ENCODE measurements at places on chromosomes 2 and 18.

DNA sequence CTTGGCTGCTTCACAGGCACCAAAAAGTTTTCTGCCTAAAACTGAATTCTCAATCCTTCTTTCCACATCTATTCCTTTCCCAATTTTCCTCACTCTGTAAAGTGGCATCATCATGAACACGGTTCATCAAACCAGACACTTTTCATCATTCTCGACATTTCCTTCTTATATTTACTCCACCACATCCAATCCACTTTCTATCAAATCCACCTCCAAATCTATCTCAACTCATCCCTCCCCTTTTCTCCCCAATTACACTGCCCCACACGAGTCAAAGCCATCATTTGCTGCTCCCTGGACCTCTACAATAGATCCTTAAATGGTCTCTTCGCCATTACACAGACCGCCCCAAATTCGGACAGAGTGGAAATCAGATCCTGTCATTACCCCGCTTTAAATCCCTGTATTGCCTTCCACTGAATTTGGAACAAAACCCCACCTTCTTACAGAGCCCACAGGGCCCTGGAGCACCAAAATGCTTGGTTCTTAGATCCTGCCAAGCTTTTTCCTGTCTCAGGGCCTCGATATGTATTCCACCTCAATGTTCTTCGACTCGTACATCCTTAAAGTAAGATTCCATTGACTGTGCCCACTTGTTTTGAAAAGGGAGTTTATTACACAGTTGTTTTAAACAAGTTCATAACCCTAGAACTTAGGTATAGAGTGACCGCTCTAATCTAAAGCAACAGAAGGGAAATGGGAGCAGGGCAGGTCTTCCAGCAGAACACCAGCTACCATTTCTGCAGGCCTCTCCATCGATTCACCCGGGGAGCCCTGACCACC, 856 bp downstream of the ACAA2 start:
- no peak for DNase-seq

DNA sequence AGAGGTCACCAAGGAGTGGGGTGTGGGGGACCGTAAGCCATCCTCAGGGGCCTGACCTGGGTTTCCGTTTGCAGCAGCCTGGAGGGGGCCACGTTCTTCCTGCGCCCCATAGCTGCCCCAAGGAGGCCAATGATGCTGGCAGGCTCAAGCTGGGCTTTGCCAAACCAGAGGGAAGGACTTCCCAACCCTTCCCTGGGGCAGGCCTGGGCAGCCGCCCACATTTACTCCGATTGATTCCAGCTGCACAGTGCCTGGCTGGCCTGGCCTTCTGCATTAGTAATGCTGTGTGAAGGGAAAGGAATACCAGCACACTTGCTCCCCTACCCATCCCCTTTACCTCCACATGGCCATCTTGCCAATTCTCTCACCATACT, 360.6 kb upstream of the SLC14A2 start:
- DNase-seq = no peak

DNA sequence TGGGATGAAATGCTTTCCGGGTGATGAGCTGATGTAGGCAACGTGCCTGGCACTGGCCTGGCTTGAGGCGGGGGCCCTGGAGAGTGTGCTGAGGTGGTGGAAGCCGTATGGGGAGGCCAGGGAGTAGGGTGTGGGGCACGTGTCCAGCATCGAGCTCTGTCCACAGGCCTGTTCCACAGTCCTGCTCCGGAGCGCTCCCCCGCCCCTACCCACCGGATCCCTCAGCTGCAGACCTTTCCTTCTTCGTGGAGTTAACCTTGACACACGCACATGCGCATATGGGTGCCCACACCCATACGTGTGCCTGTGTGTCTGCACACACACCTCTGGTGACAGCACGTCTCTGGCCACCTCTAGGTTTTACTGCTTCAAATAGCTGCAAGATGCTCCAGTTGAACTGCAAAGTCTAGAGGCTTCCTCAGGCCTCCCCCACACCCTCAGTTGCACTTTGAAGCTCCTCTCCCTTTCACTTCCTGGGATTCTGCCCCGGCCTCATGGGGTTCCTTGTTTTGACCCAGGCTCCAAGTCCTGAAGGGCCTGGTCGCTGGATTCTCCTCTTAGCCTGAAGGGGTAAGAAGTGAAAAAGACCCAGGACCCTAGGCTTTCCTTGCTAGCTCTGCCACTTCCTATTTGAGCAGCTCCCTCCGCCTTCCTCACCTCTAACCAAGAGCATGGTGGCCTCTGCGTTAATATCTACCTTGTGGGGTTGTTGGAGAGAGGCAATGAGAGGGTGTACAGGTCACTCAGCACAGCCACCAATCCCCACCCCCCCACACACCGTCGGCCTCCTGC, 49.5 kb downstream of the INHBB start:
- no peak for DNase-seq

DNA sequence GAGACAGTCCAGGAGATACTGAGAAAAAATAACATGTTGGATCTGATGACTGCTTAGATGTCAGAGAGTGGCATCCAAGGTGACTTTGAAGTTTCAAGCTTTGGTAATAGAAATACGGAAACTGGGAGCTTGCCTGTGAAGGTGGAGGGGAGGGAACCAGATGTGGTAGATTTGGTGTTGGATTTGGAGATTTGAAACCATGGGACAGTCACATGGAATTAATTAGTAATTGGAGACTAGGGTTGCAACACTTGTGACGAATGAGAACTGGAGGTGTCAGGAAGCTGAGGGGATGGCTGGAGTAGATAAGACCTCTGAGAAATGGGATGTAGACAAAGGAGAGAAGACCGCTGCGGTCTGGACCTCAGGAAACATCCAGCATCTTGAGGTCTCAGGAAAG, 46.7 kb downstream of the RPL37A start:
- no peak for DNase-seq

DNA sequence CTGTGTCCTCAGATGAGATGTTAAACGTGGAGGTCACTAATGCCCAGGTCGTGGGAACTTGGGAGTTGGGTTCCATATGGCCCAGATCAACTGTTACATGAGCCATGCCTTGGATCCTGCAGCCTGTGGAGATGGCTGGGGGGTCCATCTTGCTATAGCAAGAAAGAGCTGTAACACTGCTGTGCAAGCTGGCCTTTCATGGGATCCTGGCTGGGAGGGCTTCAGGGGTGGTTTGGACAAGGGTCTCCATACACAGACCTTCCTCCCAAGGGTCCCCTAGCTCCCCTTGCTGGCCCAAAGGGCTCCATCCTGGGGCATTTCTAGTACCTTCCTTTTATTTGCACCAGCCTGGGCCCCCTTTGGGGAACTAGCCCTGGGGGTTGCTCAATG, 337.7 kb downstream of the DYSF start:
- DNase-seq = no peak

DNA sequence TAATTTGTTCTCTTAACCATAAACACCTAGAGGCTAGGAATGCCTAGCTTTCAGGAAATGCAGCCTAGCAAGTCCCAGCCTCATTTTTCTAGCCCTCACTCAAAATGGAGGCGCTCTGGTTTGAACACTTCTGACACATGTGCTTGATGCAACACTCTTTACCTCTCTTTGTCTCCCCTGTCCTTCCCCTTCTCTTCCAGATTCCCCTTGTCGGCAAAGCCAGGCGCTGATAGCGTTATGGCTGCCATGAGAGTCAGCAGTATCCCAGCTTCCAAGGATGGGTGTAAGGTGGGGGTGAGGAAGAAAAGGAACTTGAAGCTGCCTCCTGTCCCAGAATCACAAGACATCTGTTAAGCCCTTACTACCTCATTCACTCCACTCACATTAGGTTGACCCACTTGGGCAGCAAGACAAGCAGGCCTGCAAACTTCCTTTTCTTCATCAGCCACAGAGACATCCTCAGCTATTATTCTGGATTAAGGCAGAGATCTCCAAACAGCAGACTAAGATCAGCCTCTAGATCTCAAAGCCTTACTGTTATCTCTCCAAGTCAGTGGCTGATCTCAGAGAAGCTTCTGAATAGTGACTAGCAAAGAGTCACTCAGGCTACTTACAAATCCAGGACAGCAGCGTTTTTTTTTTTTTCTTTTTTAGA, 1.9 kb upstream of the ST3GAL5 start:
- no peak for DNase-seq

- no peak for DNase-seq
These were observed 19.3 kb downstream of the STK25 start for GRCh38 chr2:241489088-241489487.

DNA sequence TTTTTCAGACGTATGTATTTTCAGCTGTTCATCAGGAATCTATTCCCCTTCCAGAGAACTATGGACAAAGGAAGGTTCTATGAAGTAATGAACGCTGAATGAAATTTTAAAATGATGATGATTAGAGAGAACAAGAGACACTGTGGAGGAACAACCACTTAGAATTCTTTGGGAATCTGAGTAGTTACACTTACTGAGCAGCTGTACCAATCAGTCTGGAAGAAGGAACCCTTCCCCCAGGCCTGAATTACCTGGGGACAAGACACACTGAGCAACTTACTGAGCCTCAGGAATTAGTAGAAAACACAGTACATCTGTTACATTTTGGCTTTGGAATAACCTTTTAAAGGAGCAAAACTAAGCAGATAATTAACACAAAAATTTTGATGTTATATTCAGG, 1.9 kb downstream of the MSTN start:
- no peak for DNase-seq

GRCh38 chr2:242038166-242038927, 168.8 kb downstream of the RTP5 start:
- DNase-seq = no peak

DNA sequence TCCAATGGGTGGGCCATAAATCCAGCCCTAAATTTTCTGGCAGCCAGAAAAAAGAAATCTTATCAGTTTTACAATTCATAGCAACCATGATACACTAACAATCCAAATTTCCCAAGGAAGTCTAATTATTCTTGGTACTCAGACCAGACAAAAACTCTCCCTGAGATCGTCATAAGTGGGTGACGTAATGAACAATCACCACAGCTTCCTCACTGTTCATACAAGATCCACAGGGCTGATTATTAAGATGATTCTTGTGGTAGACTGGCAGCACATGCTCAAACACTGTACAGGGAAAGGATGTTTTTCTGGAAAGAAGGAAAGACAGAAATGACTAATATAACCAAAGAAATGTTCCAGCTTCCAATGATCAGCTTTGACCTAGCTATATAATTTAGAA, 178.3 kb upstream of the CRIM1 start:
- DNase-seq = no peak

GRCh38 chr2:24832073-24832461, 38.8 kb downstream of the CENPO start:
- DNase-seq = no peak

- no peak for DNase-seq
These were observed 318.5 kb downstream of the HRH4 start for GRCh38 chr18:24778810-24779418.

DNA sequence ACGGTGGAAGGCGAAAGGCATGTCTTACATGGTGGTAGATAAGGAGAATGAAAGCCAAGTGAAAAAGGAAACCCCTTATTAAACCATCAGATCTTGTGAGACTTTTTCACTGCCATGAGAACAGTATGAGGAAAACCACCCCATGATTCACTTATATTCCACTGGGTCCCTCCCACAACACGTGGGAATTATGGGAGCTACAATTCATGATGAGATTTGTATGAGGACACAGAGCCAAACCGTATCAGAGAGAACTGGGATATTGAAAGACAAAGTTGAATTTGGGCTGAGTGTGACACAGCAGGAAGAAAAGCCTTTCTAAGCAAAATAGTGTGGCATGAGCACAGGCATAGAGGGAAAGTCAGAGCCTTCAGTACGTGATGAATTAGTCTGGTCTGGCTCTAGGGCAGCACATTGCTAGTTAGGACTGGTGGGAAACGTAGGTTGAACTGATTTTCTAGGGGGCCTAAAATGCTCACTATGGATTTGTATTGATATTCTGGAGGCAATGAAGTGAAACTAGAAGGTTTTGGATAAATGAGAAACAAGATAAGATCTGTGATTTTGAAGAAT, 84.8 kb upstream of the RND3 start:
- DNase-seq = no peak

- DNase-seq = no peak
These were observed 49.7 kb upstream of the AGAP1 start for GRCh38 chr2:235444101-235444597.

DNA sequence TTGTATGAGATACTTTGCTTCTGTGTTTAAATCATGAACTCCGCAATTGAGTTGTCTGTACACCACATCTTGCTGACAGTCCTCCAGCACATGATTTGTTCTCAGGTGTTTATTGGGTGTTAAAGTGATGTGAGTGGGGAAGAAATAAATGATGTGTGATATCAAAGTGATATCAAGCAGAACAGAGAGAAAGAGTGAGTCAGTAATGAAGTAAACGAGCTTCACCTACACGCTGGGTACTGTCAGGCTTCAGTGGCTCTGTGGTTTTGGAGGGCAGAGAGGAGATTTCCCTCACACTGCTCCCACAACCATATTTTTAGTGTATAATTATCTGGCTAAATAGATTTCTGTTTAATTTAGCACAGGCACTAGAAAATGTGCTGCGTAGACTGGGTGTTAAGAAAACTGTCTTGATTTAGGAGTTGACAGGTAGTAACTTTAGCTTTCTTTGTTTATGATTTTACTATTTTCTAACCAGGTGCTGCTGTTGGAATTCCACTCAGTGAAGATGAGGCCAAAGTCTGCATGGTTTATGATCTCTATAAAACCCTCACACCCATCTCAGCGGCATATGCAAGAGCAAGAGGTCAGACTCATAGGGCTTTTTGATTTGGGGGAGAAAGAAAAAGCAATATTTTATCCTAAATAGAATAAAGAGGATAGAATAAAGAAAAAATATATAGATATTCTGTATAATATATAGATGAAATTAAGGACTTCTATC, 21.2 kb downstream of the ATIC start:
- no peak for DNase-seq

DNA sequence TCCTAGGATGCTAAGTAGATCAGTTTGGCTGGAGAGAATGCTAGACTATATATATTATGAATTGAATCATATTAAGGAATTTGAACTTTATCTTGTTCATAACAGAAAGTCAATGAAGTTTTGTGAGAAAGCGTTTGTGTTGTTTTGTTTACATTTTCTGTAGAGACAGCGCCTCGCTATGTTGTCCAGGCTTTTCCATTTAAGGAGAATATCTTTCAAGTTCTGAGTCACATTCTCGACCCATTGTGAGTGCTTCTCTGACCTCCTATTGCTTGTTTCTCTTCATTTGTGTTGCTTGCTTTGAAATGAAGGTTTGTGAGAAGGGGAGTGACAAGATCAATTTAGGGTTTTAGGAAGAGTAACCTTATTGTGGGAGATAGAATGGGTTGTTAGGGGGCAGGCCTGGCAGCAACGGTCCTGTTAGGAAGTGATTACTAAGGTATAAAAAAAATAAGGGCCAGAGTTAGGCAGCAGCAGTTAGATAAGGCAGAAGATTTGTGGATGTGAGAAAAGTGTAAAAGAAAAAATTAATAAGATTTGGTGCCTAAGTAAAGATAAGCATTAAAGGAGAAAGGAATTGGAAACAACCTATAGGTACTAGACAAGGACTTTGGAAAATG, 47.6 kb upstream of the ACVR1 start:
- no peak for DNase-seq

- DNase-seq = no peak
These were observed 11.6 kb upstream of the SDC1 start for GRCh38 chr2:20236496-20236895.
